ENCODE measurements at places on chromosomes 7 and 10.
A peak's percentile ranks its signal among the peaks of the same experiment; 100 is the strongest.

DNA sequence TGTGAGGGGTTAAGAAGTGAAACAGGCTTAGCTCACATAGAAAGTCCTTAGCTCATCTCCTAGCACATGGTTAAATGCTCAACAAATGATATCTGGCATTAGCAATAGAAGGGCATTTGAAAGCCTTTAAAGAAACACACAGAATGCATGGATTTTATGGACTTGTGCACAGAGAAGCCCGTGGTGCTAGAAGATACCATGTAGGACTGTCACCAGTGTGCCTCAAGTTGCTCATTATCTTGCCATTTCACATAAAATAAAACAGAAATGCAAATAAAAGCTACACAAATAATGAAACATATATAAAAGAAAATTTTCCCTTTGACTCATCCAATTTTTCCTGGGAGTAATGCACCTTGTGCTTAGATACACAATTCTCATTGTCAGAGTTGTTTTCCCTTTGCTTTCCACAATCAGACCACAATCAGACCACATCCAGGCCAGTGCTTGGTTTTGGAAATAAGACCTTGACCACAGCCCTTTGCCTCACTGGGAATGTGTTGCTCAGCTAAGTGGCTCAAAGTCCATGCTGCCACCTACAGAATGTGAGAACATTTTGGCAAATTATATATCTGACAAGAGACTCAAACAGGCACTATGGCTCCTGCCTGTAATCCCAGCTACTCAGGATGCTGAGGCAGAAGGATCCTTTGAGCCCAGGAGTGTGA lies 9.5 kb upstream of the WDR11 start:
- DNase-seq, result no peak

- DNase-seq, result no peak
These were observed 23.1 kb downstream of the TYW1 start for GRCh38 chr7:67019562-67020390.

- no peak for DNase-seq
These were observed 314.8 kb downstream of the POM121L12 start for GRCh38 chr7:53350241-53350640.

GRCh38 chr7:96701258-96701657 lies 8.4 kb downstream of the SEM1 start:
- DNase-seq, result no peak

GRCh38 chr10:98833542-98833941 lies 386.8 kb upstream of the HPS1 start:
- DNase-seq, result no peak

GRCh38 chr7:45407730-45408408 lies 166.3 kb upstream of the ADCY1 start:
- DNase-seq, result no peak

- DNase-seq, result no peak
These were observed 32.4 kb downstream of the TARP start for GRCh38 chr7:38241071-38241470.

- DNase-seq, result peak; percentile 88
These were observed 73.3 kb upstream of the NFE2L3 start for GRCh38 chr7:26078437-26079336.

GRCh38 chr10:100282907-100283306 lies 3.6 kb downstream of the BLOC1S2 start:
- no peak for DNase-seq

DNA sequence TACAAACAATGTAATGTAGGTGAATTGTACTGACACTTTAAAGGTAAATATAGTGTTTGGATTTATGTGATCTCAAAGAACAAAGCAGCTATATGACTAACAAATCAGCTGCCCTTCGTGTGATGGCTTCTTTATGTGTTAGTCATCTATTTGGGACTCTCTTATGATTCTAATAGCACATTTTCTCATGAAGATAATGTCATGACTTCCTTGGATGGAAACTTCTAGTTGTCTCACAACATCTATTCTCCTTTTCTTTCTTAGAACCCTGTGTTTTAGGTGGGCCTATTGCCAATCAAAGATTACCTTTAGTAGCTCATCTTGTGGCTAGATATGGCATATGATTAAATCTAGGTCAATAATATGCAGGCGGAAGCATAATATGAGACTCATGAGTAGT lies 45.0 kb downstream of the TMEM106B start:
- DNase-seq, result no peak

- no peak for DNase-seq
These were observed 30.6 kb upstream of the IKZF1 start for GRCh38 chr7:50273870-50274269.

DNA sequence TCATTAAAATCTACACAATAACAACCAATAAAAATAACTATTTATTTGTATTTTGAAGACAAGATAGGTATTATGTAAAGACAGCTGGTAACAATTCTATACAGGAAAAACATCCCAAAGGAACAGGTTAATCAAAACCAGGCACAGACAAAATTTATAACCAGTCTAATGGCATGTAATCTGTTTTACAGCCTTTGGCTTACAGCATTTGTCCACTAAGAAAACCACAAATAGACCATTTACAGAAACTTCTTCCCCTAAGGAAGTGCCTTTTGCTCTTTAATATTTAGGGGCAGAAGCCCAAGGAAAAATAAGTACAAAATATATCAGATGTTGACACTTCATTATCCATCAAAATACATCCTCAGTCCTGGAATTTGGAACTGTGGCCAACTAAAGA lies 65.0 kb downstream of the SVIL start:
- no peak for DNase-seq

All from CD4-positive, alpha-beta T cell treated with Interleukin-6 for 4 hours (primary cell).